ENCODE measurements at places on chromosomes 6 and 20. TPM values are rescaled to one million over a fixed set of nuclear protein-coding genes. Genes with fewer than 3 reads are reported as not detected.

GRCh38 chr6:447381-448165 is 56.0 kb downstream of the IRF4 start:
- DNase-seq: no peak

- no peak for DNase-seq
Measured at GRCh38 chr6:113847447-113847846, 9.7 kb upstream of the MARCKS start.

Gene HDGFL1
- 0.05 TPM for polyA plus RNA-seq

- no peak for DNase-seq
Measured at GRCh38 chr6:55898342-55898741, 23.0 kb upstream of the BMP5 start.

DNA sequence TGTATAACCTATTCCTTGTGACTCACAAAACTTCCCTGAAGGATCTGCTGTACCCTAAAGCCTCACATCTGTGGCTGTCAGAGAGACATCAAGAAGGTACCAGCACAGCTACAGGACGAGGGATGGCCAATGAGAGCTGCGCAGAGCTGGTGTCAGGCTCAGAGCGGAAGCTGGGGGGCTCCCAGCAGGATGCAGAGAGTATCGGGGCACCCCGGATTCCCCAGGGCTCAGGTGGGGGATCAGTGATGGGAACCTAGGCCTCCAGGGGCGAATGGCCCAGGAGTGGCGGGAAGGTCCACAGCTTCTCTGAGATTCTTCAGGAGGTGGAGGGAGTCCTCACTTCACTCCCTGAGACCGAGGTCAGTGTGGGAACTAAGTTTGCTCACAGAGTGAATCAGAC is 30.9 kb upstream of the SMOC2 start:
- DNase-seq: no peak

Gene OPN5
- 0.20 TPM for polyA plus RNA-seq

Gene PBOV1
- not detected for polyA plus RNA-seq

GRCh38 chr20:51938559-51939258 is 136.4 kb upstream of the SALL4 start:
- DNase-seq: no peak

Gene TAP2
- 6.7 TPM for polyA plus RNA-seq

DNA sequence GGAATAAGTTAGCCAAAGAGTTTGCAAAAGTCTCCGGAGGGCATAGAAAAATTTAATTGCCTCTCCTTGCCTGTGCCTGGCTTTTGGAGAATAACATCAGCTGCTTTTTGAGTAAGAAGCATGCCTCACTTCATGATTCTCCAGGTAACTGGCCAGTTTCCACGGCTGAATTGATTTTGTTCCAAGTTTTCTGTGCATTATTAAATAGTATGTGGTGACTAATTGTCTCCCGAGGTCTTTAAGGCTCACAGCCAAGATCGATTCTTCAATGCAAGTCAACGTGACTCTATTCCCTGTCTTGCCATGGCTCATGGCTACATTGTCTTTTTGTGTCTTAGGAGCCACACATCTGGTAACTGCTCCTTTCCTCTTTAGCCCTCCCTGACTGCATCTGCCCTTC is 54.2 kb downstream of the CNR1 start:
- no peak for DNase-seq

Gene HLA-DPB1
- 15.8 TPM for polyA plus RNA-seq

GRCh38 chr6:85923013-85923430 is 280.3 kb upstream of the SYNCRIP start:
- DNase-seq: peak; percentile 14

DNA sequence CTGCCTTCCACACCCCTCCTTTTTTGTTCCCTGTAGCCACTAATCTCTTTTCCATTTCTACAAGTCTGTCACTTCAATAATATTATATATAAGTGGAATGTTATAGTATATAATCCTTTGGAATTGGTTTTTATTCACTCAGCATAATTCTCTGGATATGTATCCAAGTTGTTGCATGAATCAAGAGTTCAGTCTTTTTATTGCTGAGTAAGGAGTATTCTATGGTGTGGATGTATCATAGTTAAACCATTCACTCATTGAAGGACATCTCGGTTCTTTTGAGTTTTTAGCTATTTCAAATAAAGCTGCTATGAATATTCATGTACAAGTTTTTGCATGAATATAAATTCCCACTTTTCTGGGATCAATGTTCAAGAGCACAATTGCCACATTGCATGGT is 69.5 kb upstream of the TASP1 start:
- peak; percentile 16 for DNase-seq

DNA sequence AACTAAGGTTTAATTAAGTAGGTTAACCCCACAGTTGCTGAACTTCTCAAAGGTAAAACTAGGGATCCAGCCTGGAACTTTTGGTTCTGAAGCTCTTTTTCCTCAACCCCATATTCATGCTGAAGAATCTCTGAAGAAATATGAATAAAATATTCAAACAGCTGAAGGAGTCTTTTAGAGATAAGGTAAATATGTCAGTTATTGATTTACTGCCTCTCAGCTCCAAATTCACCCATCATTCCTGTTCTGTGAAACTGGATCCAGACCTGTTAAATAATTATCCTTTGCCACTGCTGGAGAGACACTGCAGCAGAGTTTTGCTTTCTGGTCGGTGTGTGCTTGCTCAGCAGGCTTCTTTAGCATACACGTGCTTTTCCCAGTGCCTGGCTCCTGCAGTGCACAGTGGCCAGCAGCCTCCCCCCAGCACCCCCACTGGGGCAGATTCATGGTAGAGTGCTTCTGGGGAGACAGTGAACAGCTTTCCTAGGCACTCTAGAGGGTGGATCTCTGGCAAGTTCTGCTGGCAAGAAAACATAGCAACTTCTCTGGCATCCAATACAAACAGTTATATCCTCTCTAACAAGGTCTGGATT is 62.0 kb upstream of the BCLAF1 start:
- DNase-seq: no peak

Gene FAM184A
- polyA plus RNA-seq: 11.3 TPM

GRCh38 chr20:20276811-20277530 is 90.9 kb upstream of the INSM1 start:
- DNase-seq: peak; percentile 47

DNA sequence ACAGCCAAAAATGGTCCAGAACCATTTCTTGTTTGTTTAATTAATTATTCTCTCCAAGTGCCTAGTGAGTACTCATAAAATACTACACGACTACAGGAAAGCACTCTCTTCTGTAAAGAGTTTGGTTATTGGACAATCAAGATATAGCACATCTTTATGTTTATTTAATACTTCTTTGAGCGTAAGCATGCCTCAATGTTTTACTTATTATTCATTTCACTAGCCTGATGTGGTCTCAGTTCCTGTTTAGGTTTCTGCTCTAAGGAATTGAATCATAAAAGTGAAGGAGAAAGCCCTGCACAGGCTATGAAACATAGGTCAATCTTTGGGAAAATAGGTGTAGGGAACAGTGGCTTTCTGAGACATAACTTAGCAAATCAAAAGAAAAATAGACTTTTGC is 45.9 kb upstream of the AIG1 start:
- no peak for DNase-seq

Gene ZNF343
- polyA plus RNA-seq: 8.8 TPM

- DNase-seq: no peak
Measured at GRCh38 chr20:21510414-21511384, 3.2 kb downstream of the NKX2-2 start.

- DNase-seq: no peak
Measured at GRCh38 chr20:62706857-62707256, 1.8 kb upstream of the NTSR1 start.

GRCh38 chr6:66558189-66558588 is 851.2 kb upstream of the EYS start:
- DNase-seq: no peak

- peak; percentile 87 for DNase-seq
Measured at GRCh38 chr20:18188434-18188833, 50.8 kb downstream of the KAT14 start.

Gene SYCP2
- polyA plus RNA-seq: 3.3 TPM

DNA sequence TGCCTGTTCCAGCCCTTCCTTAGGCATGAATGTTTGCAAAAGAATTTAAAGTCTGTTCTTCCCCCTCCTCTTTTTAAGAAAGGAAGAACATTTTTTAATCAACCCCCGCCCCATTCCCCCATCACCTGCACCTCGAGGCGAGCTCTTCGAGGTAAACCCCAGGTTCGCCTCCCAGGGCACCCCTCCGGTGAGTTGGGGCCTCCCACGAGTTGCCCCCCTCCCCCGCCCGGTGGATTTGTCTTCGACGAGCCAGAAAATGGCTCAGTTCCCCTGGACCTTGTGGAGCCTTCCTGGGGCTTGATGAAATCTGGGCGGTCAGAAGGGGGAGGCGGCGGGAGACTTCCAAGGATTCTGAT is 256 bp upstream of the OVOL2 start:
- DNase-seq: no peak

Gene ZNF311
- polyA plus RNA-seq: 1.5 TPM

DNA sequence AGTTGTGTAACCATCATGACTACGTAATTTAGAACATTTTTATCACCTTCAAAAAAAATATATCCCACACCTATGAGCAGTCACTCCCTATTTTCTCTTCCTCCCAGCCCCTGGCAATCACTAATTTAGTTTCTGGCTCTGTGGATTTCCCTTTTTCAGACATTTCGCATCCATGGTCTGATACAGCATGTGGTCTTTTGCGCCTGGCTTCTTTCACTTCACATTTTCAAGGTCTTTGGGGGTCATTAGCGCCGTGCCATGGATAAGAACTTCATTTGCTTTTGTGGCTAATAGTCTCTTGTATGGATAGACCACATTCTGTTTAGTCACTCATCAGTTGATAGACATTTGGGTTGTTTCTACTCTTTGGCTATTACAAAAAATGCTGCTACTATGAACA is 44.9 kb upstream of the DUSP22 start:
- DNase-seq: no peak

DNA sequence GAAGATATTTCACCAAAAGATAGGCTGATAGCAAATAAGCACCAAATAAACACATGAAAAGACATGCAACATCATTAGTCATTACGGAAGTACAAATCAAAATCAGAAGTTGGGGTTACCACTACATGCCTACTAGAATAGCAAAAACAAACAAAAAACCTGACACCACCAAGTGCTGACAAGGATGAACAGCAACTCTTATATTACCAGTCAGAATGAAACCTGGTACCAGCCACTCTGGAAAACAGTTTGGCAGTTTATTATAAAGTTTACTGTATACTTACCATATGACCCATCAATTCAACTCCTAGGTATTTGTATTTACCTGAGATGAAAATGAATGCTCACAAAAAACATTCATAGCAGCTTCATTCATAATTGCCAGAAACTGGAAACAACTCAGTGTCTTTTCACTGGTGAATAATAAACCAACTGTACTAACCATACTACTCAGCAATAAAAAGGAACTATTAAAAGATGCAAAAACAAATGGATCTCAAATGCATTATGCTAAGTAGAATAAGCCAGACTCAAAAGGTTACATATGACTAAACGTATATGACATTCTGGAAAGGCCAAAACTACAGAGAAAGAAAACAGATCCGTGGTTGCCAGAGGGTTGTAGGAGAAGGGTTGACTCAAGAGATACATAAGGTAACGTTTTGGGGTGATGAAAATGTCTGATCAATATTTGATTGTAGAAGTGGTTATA is 33.0 kb downstream of the NUP153 start:
- DNase-seq: no peak

DNA sequence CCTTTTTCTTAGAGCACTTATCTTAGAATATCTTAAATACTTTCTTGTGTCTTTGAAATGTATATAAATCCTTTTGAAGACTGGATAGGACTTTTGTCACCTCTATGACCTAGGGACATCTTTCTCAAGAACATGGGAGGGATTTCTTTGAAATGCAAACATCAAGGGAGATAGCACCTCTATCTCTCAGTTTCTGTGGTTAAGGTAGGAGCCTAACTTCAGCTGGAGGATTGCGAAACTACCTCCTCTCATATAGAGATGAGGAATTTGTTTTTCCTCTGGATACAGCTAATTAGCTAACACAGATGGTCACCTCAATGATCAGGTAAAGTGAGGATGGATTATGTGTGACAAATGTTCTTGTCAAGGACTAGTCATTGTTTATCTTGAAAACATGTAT is 631.3 kb upstream of the IMPG1 start:
- no peak for DNase-seq

Gene RAET1L
- not detected for polyA plus RNA-seq

DNA sequence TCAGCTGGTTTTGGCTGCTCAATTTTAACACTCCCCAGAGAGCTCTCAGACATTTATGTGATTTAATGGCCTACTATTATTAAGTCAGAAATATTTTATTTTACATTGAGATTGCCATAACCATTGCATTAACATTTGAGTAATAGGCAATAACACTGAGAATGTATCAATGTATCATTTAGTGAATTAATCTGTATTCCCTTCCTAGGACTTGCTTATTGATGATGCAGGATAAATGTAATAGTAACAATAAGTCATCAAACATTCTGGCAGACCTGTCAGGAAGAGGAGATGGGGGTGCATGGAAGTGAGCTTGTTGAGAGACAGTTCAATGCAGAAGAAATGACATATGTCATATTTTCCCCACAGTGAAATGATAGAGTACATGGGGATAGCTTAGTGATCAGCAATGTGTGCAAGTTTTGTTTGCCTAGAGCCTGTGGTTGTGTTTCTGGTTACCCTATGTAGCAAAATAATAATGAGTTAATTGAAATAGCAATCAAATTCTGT is 458.9 kb downstream of the EYS start:
- DNase-seq: peak; percentile 25

- DNase-seq: no peak
Measured at GRCh38 chr6:44353336-44353735, 10.9 kb downstream of the SPATS1 start.

DNA sequence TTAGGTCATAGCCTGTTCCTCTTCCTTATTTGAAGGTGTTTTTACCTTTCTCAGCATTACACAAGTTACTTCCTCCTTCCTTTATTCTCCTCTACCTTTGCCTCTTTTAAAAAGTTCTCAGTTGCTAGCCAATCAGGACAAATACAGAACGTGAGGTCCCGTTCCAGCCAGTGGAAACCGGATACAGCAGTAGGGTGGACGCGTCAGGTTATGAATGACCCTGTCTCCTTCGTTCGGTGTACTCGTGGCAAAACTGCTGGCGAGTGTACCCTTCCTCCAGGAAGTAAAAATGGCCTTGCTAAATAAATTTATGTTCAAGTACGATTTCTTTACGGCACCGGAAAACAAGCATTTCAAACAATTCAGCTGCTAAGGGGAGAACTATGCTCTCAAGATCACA is 77.0 kb upstream of the MLN start:
- no peak for DNase-seq

DNA sequence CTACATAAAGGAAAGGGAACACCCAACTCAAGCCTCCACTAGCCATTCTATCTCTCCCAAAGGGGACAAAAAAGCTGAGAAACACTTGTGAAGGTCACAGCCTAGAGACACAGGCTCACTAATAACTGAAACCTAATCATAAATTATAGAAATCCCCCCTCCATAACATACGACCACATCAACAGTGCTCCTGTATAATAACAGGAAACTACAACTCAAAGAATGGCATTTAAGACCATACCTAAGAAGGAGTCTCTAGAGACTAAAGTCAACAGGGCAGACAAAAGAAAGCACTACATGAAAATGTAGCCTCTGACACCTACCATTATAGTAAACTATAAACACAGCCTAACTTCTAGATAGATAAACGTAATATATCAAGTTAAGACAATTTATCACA is 82.7 kb downstream of the THEMIS start:
- DNase-seq: no peak

Gene GINS1
- polyA plus RNA-seq: 7.3 TPM

- no peak for DNase-seq
Measured at GRCh38 chr6:44278315-44278714, 8.1 kb downstream of the TMEM151B start.

- DNase-seq: peak; percentile 87
Measured at GRCh38 chr6:11700118-11700718, 78.4 kb downstream of the ADTRP start.

- peak; percentile 53 for DNase-seq
Measured at GRCh38 chr6:170480050-170480692, 72.9 kb downstream of the PSMB1 start.

All from muscle of leg (tissue), 16 donors.